ENCODE measurements at places on chromosomes 6 and 20.

- peak; percentile 75 for DNase-seq
Observed at GRCh38 chr20:50580016-50580747, 70.0 kb downstream of the PTPN1 start.

DNA sequence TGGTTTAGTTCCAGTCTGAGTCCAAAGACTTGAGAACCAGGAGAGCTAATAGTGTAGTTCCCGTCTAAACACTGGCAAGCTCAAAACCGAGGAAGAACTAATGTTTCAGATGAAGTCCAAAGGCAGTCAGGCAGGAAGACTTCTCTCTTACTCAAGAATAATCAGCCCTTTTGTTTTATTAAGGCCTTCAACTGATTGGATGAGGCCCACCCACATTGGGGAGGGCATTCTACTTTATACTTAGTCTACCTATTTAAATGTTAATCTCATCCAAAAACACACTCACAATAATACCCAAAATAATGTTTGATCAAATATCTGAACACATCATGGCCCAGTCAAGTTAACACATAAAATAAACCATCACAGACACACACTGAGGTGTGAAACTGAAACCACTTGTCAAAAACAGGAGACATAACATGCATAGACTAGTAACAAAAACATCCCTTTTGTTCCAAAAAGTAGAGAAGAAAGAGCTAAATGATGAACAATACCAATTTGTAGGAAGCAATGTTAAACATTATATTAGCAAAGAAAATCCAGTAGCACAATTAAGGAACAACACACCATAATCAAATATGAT lies 50.2 kb upstream of the SENP6 start:
- DNase-seq, result peak; percentile 11

GRCh38 chr6:161543684-161544309 lies 269.9 kb upstream of the AGPAT4 start:
- peak; percentile 7 for DNase-seq

DNA sequence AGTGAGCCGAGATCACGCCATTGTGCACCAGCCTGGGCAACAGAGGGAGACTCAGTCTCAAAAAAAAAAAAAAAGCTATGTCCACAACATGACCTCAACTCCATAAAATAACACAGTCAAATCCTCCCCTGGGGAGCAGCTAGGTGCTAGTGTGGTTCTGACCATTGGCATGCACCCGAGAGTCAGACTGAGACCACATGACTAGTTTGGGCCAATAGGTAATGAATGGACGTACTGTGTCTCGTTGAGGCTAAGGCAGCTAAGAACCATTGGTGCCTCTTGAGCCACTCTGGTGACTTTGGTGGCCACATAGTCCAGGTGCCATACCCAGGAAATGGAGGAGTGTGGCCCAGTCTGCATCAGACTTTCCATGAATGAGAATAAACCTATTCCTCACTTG lies 40.3 kb downstream of the ATP9A start:
- no peak for DNase-seq

- no peak for DNase-seq
Observed at GRCh38 chr20:64074184-64074789, 5.0 kb downstream of the RGS19 start.

DNA sequence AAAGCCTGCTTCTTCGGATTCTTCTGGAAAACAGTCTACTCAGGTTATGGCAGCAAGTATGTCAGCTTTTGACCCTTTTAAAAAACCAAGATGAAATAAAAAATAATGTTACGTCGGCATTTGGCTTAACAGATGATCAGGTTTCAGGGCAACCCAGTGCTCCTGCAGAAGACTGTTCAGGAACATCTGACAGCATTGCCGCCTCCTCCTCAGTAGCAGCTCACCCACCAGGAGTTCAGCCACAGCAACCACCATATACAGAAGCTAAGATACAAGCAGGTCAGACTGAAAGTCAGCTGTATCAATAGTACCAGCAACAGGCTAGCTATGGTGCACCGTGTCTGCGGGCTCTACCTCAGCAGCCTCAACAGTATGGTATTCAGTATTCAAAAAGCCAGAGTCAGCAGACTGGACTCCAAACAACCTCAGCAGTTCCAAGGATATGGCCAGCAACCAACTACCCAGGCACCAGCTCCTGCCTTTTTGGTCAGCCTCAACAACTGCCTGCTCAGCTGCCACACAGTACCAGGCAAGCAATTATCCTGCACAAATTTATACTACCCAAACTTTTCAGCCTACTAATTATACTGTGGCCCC lies 51.9 kb downstream of the BTBD9 start:
- no peak for DNase-seq

DNA sequence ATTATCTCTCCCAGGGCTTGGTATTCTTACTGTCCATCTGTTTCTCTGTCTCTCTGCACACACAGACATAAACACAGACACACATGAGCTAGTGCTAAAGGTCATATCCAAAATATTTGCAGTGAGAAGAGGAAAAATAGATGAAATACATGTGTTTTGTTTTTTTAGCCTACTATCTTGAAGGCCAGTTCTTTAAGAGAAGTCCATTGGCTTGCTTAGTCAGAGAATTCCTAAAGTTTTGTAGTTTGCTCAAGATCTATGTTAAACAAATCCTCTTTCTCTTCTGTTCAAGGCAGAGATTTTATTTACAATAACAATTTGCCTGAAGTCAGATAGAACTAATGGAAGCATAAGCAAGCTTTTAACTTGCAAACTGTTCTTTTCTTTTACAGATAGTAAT lies 120.0 kb upstream of the AKIRIN2 start:
- no peak for DNase-seq

DNA sequence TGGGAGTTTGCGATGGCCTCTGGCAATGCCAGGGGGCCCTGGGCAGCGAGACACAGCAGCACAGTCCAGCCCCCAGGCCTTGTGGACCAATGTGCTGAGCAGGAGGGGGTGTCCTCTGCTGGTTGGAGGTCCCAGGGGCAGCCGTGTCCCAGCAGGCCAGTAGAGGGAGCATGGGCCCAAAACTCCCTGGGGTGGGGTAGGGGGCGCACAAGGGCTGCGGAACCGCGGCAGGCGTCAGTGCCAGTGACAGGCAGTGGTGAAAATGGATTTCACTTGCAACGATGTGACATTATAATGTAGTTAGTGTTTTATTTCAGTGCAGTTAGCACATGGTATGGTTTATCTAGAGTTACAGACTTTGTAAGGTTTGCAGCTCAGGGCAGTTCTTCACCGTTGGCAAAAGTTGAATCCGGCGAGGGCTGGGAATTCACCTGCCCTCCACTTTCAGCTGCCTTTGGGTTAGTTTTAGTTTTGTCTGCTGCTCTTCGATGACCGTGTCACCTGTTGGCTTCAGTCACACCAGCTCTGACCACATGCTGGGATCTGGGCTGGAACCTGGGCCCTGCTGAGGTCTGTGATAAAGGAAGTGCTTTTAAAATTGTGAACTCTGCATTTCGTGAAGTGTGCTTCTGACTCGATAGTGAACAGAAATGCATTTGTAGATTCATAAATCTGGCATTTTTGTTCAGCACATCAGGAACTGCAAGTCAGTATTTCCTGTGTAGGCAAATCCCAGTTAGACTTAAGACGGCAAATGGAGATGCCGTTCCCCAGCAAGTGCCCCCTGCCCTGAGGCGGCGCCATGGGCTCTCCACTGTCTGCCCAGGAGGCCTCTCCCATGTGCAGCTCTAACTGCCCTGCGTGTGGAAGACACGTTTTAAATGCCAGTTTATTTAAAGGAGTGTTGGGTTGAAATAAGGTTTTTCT lies 46.8 kb downstream of the PYGB start:
- peak; percentile 80 for DNase-seq

- no peak for DNase-seq
Observed at GRCh38 chr20:63708301-63709148, 686 bp downstream of the ZGPAT start.

- peak; percentile 46 for DNase-seq
Observed at GRCh38 chr6:32840604-32841246, 2.2 kb upstream of the TAP2 start.

- DNase-seq, result peak; percentile 62
Observed at GRCh38 chr6:44735630-44735963, 348.1 kb downstream of the CDC5L start.

- peak; percentile 67 for DNase-seq
Observed at GRCh38 chr20:59087829-59088433, 45.3 kb upstream of the PRELID3B start.

GRCh38 chr20:63653041-63653973 lies at the start of gene STMN3:
Gene STMN3 (minus strand): TSS chr20:63653424. CDS start chr20:63653345, 79 bp downstream.
- peak; percentile 87 for DNase-seq

- no peak for DNase-seq
Observed at GRCh38 chr6:139533573-139534471, 159.4 kb upstream of the CITED2 start.

GRCh38 chr6:15715851-15716250 lies 53.0 kb upstream of the DTNBP1 start:
- no peak for DNase-seq

- no peak for DNase-seq
Observed at GRCh38 chr6:47138046-47138445, 95.9 kb upstream of the ADGRF1 start.

DNA sequence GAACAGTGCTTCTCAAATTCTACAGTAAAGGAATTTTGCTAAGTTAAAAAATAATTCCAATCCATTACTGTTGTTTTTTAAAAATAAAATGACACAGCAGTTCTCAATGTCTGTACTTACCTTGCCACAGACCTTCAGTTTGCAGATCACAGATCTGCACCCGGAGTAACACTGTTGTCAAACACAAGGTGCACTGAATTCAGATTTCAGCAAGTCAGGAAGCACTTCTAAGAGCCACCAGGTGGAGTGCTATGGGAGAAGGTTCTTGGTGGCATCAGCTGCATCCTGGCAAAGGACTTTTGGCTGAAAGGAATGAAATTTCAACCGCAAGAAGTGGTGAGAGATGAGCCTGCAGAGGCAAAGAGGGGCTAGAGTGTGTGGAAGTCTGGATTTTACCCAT lies 17.4 kb downstream of the RSPH4A start:
- DNase-seq, result peak; percentile 7

- no peak for DNase-seq
Observed at GRCh38 chr6:61755739-61756138, 530.3 kb downstream of the KHDRBS2 start.

DNA sequence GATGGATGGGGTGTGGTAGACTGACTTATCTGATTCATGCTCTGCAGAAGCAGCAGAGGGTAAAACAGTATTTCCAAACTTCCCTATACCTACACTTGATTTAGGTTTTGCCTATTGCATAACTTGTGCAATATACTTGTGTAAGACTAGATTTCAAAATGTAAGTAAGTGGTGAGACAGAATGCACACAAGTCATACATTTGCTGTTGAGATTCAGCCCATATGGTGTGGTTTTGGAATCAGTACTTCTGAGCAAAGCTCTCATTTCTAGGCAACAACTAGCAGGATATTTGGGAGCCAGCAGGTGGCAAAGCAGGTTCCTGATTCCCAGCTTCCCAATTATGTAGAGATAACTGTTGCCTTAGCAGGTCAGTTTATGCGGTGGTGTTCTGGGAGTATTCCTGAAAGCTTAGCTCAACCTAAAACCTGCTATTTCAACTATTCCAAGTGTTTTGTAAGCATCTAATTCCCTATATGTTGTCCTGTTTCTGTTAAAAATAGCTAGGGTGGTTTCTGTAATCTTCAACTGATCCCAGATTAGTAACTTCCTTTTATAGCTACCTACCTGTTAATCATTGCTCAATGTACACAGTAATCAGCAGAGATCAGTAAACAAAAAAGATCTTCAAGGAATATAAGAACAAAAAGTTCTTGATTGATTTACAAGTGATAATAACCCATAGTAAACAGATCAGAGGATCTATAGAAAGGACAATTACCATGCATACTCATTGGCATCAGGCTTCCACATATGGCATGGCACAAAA lies 8.5 kb upstream of the FABP7 start:
- no peak for DNase-seq

DNA sequence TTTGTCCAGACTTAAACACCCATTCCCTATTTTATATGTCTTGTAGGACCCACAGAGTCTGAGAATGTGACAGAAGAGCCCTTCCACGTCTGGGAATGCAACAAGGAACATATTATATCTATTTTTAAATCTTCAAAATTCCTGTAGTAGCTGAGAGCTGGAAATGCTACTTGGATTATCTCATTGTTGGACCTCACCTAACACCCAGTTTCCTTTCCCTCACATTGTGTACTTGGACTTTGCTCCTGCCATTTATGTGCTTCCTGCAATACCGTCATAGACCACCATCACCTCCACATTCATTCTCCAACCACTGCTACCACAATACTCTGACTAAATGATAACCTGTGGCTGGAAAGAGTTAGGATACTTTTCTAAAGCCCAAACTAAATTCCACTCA lies 335.4 kb downstream of the COL12A1 start:
- no peak for DNase-seq

DNA sequence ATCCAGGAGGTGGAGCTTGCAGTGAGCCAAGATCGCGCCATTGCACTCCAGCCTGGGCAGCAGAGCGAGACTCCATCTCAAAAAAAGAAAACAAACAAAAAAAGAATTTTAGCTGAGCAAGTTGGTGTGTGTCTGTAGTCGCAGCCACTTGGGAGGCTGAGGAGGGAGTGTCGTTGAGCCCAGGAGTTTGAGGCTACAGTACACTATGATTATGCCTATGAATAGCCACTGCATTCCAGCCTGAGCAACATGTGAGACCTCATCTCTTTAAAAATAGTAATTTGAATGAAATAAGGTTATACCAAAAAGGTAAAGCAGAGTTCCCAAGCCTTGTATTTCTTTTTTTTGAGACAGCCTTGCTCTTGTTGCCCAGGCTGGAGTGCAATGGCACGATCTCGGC lies 19.8 kb downstream of the MTRES1 start:
- no peak for DNase-seq

DNA sequence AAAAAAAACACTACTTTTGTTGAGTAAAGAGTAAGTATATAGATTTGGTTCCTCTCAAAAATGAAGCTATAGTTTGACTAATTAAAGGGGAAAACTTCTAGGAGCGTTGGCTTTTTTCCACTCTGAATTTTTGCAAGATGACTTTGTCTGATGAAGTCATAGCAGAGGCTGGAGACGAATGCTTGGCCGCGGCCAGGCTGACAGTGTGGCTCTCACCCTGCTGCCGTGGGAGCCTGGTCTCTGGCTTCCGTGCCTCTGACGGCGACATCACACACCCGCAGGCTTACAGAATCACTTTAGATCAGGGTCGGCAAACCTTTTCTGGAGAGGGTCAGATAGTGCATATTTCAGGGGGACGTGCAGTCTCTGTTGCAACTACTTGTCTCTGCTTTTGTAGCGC lies 145.0 kb downstream of the PHACTR3 start:
- DNase-seq, result no peak

DNA sequence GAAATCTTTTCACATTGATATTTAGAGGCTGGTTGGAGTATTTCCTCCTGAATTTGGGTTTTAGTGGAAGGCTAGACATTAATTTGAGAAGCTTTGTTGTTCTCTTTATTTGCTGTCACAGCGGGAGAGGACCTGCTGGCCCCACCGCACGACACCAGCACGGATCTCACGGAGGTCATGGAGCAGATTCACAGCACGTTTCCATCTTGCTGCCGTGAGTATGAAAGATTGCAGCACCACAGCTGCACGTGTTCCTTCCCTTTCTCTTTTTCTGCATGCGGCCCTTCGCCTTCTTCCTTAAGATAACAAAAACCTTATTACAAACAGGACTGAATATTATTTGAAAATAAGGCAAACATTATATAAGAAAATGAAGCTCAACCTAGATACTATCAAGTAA lies 555.5 kb downstream of the UTRN start:
- no peak for DNase-seq

DNA sequence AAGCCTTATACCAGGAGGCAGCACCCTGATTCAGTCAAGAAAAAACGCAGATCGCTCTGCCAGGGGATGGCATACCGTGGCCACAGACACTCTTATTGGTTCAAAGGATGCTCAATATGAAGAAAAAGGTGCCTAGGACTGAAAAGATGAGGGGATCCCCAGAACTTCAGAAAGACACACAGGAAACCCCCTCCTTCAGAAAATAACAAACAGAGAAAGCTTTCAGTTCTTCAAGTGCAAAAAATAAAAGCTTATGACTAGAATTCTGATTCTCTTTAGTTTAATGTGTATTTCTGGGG lies 17.7 kb upstream of the MYB start:
- DNase-seq, result peak; percentile 66
